Activated CD8-positive, alpha-beta memory T cell treated with anti-CD3 and anti-CD28 coated beads for 1 hour (primary cell): ENCODE measurements at places on chromosomes 3 and 15.
A peak's percentile ranks its signal among the peaks of the same experiment; 100 is the strongest.

DNA sequence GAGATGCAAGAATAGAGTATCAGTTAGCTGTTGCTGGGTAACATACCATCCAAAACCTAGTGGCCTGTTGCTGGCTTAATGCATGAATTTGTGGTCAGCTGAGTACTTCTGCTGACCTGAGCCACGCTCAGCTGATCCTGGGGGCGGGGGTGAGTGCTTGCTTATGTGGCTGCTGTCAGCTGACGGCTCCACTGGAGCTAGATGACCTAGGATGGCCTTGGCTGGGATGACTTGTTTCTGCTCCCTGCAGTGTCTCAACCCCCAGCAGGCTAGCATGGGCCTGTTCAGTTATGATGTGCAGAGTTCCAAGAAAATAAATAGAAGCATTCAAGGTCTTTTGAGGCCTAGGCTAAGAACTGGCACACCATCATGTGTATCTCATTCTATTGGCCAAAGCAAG is 63.9 kb downstream of the FBLN2 start:
- DNase-seq = no peak

- DNase-seq = no peak
These were observed 2.5 kb downstream of the TTBK2 start for GRCh38 chr15:42918047-42918446.

- DNase-seq = no peak
These were observed 684.6 kb upstream of the CCDC54 start for GRCh38 chr3:106692624-106693023.

- no peak for DNase-seq
These were observed 7.8 kb downstream of the SCG5 start for GRCh38 chr15:32649342-32649741.

DNA sequence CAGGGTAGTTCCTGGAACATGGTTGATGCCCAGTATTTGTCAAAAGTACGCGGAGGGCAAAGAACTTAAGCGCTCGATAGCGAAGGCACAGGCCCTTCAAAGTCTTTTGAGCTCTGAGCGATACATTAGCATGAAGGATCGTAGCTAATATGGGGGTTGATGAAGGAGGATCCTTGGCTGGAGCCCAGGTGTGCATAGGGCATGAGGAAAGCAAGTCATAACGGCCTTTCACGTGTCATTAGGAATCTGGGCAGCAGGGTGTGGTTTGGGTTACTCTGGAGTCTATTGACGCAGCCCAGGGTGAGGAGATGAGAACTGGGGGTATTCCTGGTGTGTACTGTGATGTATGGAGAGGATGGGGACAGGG is 31.7 kb downstream of the SPINK8 start:
- no peak for DNase-seq

- DNase-seq = peak; percentile 42
These were observed at the start of gene HYKK for GRCh38 chr15:78506971-78507830. TSS of gene HYKK (plus strand) at chr15:78507577. CDS start at chr15:78513089, 5,512 bp downstream.

GRCh38 chr15:29242456-29243242 is 27.0 kb downstream of the NSMCE3 start:
- DNase-seq = no peak

GRCh38 chr3:146403792-146404191 is 65.6 kb downstream of the PLSCR2 start:
- DNase-seq = no peak

DNA sequence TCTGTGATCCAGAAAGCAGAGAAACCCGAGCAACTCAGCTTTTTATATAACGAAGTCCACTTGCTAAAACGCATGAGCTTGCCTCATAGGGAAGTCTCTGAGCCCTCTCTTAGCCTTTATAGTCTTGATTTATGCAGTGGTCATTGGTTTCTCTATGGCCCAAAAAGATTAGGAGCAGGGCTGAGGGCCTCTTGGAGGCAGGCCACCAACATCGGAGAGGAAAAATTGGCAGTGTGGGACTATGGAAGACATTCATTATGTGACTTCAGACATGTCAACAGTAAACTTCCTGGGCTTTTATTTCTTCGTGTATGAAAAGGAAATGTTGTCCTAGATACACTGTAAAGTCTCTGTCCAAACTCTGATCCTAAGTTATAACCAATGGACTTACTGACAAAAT is 13.5 kb downstream of the RAB8B start:
- DNase-seq = no peak

- DNase-seq = no peak
These were observed 43.5 kb upstream of the MBNL1 start for GRCh38 chr3:152225201-152225600.

DNA sequence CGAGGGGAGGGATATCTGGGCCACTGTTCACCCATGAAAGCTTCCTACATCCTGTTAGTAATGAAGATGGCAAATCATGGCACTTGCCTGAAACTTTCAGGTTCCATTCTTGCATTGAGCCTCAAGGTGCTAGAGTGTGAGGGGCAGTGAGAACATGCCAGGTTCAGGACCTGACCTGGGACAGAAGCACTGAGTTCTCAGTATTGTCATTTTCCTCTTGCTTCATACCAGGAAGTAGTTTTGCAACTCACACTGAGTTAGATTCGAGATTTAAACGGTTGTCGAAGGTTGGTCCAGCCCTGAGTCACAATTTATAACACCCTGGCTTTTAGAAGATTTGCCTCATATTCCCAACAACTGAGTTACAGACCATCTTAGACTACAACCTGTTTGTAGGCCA is 11.8 kb upstream of the MEIS2 start:
- no peak for DNase-seq

- DNase-seq = no peak
These were observed 54.5 kb upstream of the TBL1XR1 start for GRCh38 chr3:177251755-177252154.

- DNase-seq = no peak
These were observed 27.5 kb downstream of the MELTF start for GRCh38 chr3:197001972-197002700.

DNA sequence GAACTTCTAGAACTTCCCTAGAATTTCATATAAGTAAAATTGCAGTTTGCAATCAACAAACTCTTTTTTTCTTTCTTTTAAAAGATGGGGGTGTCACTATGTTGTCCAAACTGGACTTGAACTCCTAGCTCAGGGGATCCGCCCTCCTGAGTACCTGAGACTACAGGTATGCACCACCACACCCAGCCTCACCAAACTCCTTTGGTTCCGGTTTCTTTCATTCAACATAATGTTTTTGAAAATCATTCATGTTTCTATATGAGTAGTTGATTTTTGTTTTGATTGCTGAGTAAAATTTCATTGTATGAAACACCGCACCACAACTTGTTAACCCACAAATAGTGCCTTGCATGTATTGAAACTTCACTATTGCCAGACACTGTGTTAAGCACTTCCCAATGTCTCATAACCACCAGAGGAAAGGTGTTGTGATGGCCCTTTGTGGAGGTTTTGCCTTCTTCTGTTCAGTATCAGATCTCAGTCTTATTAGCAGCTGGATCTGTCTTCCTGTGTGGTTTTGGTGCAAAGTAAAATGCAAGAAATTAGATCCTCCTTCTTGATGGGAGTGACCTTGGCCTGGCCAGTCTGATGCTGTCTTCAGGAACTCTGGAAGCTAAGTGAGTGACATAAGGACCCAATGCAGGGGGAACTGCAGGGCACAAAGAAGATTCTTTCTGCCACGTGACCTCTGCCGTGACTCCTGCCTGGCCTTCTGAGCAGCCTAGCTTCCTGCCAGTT is 78.8 kb upstream of the UBE2E1 start:
- no peak for DNase-seq

GRCh38 chr3:8505621-8506020 is 4.0 kb downstream of the LMCD1 start:
- no peak for DNase-seq

GRCh38 chr3:122636697-122637096 is 43.9 kb upstream of the PARP14 start:
- DNase-seq = no peak

DNA sequence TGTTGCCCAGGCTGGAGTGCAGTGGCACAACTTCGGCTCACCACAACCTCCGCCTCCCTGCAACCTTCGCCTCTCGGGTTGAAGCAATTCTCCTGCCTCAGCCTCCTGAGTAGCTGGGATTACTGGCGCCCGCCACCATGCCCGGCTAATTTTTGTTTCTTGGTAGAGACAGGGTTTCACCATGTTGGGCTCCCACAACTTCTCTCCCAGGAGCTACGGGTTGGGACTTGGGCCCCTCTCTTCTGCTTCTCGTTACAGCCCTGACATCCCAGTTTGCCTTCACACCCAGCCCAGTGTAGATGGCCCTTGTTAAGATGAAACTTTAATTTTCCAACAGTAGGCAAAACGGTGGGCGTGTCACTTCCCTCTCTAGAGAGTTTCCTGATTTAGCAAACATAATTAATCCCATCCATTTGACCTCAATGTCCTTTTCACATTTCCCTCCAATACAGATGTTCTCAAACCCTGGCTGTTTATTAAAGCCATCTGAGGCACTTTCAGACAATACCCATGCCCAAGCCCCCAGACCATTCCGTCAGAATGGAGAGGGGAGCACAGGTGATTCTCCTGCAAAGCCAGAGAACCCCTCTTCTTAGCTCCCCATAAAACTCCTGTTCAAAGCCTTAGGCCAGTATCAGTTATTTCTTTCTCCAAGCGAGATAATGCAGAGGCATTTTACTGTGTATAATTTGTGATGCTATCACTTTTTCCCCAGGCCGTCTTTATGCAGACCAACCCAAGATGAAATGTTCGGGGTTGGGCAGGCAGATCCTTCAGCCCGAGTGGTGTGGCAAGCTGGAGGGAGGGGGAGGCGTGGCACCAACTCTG is 245.7 kb downstream of the XXYLT1 start:
- no peak for DNase-seq

GRCh38 chr3:49294343-49294742 is 17.3 kb upstream of the C3orf62 start:
- no peak for DNase-seq

DNA sequence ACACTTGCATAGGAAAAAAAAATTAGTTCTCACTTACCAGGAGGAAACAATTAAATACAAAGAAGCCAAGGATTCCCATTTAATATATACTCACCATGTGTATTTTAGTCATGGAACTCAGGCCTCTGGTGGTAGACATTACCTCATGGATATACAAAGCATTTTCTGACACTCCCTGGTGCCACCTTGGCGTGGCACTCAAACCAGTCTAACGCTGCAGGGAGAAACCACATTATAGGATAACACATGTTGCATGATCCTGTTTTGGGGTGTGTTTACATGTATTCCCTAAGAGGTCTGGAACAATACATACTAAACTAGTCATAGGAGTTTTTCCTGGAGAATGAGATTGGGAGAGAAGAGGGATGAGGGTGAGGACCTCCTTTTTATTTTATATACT is 5.9 kb upstream of the RTF1 start:
- DNase-seq = no peak

DNA sequence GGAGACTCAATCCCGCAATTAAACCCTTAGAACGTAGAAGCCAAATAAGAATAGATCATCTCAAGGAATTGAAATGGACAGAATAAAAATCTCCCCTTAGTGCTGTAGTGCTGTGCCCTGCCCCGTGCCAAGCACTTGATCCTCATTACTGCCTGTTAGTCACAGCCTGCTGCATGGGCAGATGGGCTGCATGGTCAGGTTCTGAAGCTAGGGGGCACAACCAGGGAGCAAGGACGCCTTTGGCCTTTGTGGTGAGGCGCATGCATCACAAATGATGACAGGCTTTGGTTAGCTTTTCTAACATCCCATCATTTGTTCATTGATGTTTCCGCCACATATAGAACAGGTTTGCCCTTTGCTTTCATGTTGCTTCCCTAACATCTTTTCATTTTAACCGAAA is 336.3 kb upstream of the ADAMTS9 start:
- DNase-seq = no peak

- DNase-seq = no peak
These were observed 215.4 kb downstream of the SNRPN start for GRCh38 chr15:25170113-25170731.

- no peak for DNase-seq
These were observed 4.3 kb downstream of the MCTP2 start for GRCh38 chr15:94235646-94236045.

DNA sequence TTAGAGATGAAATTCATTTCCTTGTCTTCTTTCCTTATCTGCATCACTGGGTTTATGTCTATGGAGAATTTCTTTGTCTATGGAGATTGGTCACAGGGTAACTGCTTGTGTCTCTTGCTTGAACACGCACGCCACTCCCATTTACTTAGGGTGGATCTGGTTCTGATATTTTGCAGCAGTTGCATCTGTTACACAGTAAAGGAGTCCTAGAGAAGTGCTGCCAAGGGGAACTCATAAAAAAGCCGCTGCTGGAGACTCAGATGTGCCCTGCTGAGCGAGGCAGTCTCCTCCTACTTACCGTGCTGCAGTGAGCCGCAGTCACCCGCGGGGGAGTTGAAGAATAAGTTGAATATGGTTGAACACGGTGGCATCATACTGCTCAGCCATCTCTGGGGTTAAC is 105.2 kb upstream of the KLHL25 start:
- no peak for DNase-seq

- DNase-seq = no peak
These were observed 254.2 kb downstream of the ZBTB20 start for GRCh38 chr3:114892880-114893279.

- no peak for DNase-seq
These were observed 519.7 kb upstream of the FRG2C start for GRCh38 chr3:75144406-75144805.

DNA sequence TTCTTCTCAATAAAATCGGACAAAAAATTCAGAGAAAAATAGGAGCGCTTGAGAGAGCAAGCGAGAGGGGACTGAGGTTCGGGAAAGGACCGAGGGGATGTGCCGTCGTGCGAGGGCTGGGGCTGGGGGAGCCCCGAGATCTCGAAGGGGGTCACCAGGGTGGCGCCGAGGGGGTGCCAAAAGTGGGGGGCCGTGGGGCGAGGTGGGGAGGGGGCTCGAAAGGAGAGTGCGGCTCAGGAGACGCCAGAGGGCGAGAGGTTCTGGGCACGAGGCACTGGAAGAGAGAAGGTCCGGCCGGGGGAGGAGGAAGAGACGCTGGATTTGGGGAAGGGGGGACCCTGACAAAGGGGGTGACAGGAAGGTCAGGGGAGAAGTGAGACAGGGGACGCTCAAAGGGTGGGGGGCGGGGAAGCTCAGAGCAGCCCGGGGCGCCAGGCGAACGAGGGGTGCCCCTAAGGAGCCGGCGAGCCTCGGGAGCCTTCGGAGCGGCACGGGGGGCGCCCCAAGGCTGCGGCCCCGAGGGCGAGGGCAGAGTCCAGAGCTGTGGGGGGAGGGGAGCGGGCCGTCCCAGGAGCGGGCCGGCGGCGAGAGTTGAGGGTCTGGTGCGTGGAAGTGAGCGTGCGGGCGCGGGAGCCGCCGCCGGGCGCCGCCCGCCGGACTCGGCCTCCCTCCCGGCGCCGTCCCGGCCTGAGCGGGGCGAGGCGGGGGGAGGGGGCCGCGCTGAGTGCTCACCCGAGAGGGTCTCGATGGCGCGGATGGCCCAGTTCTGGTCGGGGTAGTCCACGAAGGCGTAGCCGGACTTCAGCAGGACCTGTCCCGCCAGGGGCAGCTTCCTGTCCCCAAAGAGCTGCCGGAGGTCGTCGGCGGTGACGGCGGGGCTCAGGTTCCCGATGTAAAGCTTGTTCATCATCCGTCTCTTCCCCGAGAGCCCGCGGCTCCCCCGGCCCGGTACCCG is 514 bp downstream of the IGF2BP2 start:
- DNase-seq = no peak

DNA sequence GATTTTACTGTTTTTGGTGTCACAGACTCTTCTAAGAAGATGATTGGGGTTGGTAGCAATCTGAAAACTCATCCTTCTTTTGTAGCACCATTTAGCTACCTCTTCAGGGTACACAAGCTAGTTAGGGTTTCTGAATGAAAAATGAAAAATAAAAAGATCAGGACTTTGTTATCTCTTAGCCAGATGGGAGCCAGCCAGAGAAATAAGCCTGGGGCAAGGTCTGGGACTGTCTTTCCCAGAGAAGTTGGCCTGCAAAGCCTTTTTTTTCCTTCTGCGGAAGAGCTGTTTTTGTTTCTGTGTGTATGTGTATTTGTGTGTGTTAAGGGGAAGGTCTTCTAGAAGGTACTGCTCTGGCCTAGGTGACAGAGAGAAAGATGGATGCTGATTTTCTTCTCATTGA is 150.7 kb upstream of the AGTR1 start:
- DNase-seq = no peak
